ENCODE measurements at places on chromosomes 12 and 14. TPM values are rescaled to one million over a fixed set of nuclear protein-coding genes. Genes with fewer than 3 reads are reported as not detected.

DTD2 gene
- total RNA-seq = 120 TPM

KCNMB4 gene
- total RNA-seq = 3.4 TPM

MED13L gene
- 117 TPM for total RNA-seq

RIN3 gene
- total RNA-seq = 30.3 TPM

ASCL4 gene
- total RNA-seq = not detected

RTN1 gene
- 52.3 TPM for total RNA-seq

KRT82 gene
- total RNA-seq = not detected

ERBB3 gene
- 3.2 TPM for total RNA-seq

CYP27B1 gene
- not detected for total RNA-seq

CLEC1A gene
- 13.2 TPM for total RNA-seq

CLEC4A gene
- total RNA-seq = 28.8 TPM

IPO4 gene
- 140 TPM for total RNA-seq

JDP2 gene
- total RNA-seq = 213 TPM

CFAP73 gene
- not detected for total RNA-seq

MFAP5 gene
- 174 TPM for total RNA-seq

TBC1D30 gene
- 53.0 TPM for total RNA-seq

RTL1 gene
- not detected for total RNA-seq

CLEC2B gene
- total RNA-seq = 1.1 TPM

C1RL gene
- 196 TPM for total RNA-seq

Data from ascending aorta (tissue), 2 donors.